ENCODE measurements at places on chromosomes 16 and 17. TPM values are rescaled to one million over a fixed set of nuclear protein-coding genes. Genes with fewer than 3 reads are reported as not detected.

- DNase-seq, result no peak
These were observed 39.4 kb upstream of the B4GALNT2 start for GRCh38 chr17:49093131-49093530.

DNA sequence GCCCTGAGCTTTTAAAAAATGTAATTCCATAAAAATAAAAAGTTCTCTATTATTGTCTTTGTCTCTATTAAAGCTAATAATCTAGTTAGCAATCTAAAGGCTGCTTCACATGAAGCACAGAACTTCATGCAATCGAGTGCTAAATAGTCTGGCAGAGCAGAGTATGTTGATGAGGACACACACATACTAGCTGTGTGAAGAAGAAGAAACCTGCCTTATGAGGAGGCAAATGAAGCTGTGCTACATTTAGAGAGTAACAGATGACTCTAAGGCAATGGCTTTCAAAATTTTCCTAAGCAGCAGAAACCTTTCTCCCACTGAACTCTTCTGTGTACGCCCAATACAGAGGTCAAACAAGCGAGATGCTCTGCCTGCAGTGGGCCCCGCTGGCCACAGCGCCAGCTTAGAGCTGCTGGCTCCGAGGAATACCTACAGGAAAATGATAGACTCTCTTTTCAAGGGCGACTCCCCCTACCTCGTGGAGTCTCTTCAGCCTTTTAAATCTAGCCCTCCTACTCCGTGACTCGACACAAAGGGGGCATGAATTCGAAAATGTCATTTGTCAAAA is 39.2 kb downstream of the GNA13 start:
- no peak for DNase-seq

The SOCS1 gene
- 14.5 TPM for total RNA-seq

The TBC1D3E gene
- not detected for total RNA-seq

DNA sequence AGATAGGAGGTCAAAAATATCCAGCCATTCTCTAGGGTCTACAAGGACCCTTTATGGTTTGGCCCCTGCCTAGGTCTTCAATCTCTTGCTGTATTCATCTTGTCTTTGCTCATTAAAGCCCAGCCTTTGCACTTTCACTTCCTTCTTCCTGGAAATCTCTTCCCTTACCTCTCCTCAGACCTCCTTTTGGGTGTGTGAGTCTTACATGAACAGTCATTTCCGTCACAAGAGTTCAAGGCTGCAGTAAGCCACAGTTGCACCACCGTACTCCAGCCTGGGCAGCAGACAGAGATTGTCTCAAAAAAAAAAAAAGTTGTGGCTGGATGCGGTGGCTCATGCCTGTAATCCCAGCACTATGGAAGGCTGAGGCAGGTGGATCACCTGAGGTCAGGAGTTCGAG is 6.0 kb upstream of the ATP1B2 start:
- no peak for DNase-seq

The PRR15L gene
- 32.5 TPM for total RNA-seq

The ARRB2 gene
- 47.4 TPM for total RNA-seq

All from type B pancreatic cell (in vitro differentiated cells).